ENCODE measurements at places on chromosomes 7 and 10. TPM values are rescaled to one million over a fixed set of nuclear protein-coding genes. Genes with fewer than 3 reads are reported as not detected.

The CCDC172 gene
- not detected for total RNA-seq

The STRIP2 gene
- total RNA-seq: 7.9 TPM

The FBXL13 gene
- 0.42 TPM for total RNA-seq

The NEUROG3 gene
- total RNA-seq: not detected

The NCF1 gene
- total RNA-seq: not detected

The MEIG1 gene
- total RNA-seq: not detected

The AKR1D1 gene
- not detected for total RNA-seq

The ELN gene
- 0.10 TPM for total RNA-seq

The SPDYE1 gene
- total RNA-seq: not detected

The ZCWPW1 gene
- 1.8 TPM for total RNA-seq

The PIK3CG gene
- total RNA-seq: not detected

The NPVF gene
- not detected for total RNA-seq

The EVX1 gene
- total RNA-seq: not detected

The GIMAP7 gene
- not detected for total RNA-seq

The TAS2R40 gene
- not detected for total RNA-seq

The NEUROD6 gene
- not detected for total RNA-seq

The ITGA8 gene
- total RNA-seq: not detected

The UCN3 gene
- total RNA-seq: not detected

The HACD1 gene
- 63.4 TPM for total RNA-seq

The PIK3AP1 gene
- total RNA-seq: 0.92 TPM

The ZPBP gene
- not detected for total RNA-seq
